ENCODE measurements at places on chromosomes 16 and 17.

- no peak for DNase-seq
Measured at GRCh38 chr17:6577686-6578263, 21.4 kb upstream of the PITPNM3 start.

DNA sequence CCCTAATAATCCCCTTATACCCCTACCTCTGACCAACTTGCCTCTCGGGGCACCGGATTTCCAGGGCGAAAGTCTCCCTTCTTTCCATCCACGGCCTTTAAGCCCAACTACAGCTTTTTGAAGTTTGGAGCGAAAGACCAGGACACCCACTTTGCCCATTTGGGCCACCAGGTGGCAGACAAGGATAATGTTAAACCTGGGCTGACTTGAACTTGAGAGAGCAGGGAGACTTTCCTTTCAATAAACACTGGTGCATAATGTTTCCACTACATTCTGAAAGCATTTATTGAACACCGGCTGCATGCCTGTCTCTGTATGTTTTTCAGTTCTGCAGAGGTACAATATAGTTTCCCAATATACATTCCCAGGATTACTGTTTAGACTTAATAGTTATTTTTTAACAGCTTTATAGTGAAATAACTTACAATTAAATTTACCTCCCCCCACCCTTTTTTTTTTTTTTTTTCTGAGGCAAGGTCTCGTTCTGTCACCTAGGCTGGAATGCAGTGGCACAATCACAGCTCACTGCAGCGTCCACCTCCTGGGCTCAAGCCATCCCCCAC is 6.9 kb upstream of the CES3 start:
- DNase-seq = peak; percentile 89

GRCh38 chr16:15798671-15799070 is 58.2 kb downstream of the MYH11 start:
- no peak for DNase-seq

DNA sequence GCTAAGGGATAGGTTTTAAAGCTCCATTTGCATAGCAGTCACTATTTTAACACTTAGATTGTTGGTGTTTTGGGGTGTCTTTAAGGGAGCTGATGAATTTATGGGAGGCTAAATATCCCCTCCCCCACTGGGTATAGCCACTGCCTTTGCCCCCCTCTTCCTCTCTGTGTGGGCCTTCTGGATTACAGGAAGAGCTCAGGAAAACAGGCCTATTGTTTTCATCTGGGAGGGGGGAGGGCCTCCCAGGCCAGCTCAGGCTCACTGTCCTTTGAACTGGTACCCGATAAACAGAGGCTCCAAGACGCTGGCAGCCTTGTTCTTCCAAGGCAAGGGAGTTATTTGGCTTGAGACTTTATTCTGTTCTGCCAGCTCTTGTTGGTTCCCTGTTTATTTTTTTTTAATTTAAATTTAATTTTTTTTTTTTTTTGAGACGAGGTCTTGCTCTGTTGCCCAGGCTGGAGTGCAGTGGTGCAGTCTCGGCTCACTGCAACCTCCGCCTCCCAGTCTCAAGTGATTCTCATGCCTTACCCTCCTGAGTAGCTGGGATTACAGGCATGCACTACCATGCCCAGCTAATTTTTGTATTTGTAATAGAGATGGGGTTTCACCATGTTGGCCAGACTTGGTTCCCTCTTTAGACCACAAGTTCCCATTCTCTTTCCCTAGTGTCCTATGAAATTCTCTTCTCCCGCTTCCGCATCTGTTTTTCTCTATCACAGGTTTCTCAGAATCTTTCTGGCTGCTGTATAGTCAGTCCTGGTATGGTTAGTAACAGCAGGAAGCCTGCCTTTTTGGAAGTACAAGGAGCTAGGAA is 25.1 kb downstream of the MINK1 start:
- DNase-seq = peak; percentile 6

- no peak for DNase-seq
Measured at GRCh38 chr16:30644334-30644830, 6.4 kb upstream of the PRR14 start.

DNA sequence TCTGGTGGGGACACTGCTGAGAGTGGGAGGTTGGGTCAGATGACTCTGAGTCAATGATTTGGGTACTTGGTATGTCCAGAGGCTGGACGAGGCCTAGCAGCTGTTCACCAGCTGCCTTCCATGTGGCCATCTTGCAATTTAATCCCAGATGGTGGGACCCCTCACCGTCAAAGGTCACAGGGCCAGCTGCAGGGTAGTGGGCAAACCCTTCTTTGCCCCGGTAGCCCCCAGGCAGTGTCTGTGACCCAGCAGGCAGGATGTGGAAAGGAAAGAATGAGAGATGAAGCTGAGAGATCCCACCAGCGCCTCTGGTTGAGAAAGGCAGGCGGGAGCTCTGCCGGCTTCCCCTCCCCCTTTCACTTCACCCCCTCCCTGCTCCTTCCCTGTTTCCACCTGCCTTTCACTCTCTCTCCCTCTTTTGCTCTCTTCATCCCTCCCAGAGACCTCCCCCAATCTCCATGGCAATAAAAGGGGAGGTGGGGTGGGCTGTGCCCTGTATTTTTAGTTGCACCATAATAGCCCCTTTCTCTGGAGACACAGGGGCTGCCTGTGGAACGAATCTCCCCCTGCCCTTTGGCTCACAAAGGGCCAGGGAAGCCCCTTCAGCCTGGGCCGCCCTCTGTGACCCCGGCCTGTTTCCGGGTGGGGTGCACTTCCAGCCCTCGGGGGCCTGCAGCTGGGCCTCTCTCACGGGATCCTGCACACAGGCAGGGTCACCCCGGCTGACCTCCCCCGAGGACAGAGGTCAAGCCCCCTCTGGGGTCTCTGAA is 20.2 kb downstream of the CDK5RAP3 start:
- peak; percentile 38 for DNase-seq

GRCh38 chr17:33421933-33422332 is 128.8 kb upstream of the ASIC2 start:
- DNase-seq = peak; percentile 35

DNA sequence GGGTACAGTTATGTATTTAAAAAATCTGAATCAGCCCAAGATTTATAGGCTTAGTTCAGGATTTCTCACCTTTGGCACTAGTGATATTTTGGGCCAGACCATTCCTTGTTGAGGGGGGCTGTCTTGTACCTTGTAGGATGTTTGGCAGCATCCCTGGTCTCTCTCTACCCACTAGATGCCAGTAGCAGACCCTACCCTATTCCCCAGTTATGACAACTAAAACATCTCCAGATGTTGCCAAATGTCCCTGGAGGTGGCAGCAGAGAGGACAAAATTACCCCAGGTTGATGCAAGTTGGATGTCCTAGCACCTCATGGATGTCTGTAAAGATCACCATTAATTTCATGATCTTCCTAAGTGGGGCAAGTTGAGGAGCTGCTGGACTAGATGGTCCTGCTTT is 45.8 kb downstream of the SYT17 start:
- DNase-seq = no peak

DNA sequence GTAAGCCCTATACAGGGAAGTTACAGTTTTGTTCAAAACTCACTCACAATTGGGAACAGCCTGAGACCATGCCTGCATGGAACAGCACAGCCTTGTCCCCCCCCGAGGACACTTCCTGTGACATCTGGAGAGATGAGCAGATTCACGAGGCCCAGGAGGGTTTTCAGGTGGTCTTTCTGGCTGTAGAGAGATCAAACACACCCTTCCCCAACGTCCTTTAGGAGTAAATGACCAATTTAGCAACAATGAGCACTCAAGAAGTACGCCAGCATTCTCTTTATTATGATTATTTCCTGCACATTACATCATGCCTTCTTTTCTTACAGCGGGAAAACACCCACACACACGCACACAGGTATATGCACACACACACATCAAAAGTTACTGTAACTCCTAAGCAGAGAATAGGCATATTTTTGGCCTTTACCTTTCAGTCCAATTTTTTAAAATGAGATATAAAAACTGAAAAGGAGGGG is 39.0 kb downstream of the ADCY9 start:
- DNase-seq = no peak

DNA sequence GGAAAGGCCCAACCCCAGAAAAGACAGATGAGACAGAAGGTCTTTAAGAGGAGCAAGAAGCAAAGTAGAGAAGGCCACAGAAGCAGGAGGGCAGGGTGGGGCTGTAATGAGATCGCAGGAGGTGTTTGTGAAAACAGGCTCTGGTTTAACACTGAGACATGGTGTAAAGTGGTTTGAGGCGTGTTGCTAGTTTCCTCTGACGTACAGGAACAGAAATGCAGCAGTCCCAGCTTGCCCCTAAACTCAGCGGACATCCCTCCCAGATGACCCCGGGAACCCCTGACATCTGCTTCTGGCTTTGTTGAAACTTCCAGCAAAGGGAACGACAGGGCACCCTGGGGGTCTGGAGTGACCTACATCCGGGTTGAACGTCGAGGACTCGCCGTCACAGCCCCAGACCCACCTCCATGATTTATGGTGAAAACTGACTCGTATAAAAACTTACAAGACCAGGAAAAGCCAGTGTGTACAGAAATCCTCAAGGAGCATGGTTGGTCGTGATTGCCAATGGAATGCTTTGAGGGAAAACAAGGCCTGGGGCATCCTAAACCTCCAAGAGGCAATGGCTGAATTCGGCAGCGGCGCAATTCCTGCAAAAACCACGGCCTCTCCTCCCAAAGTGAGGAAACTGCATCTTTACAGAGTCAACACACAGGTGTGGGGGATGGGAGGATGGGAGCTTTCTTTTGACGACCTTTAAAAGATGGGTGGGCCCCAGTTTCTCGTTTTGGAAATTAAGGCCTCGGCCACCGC is 25.8 kb downstream of the LITAF start:
- peak; percentile 49 for DNase-seq

DNA sequence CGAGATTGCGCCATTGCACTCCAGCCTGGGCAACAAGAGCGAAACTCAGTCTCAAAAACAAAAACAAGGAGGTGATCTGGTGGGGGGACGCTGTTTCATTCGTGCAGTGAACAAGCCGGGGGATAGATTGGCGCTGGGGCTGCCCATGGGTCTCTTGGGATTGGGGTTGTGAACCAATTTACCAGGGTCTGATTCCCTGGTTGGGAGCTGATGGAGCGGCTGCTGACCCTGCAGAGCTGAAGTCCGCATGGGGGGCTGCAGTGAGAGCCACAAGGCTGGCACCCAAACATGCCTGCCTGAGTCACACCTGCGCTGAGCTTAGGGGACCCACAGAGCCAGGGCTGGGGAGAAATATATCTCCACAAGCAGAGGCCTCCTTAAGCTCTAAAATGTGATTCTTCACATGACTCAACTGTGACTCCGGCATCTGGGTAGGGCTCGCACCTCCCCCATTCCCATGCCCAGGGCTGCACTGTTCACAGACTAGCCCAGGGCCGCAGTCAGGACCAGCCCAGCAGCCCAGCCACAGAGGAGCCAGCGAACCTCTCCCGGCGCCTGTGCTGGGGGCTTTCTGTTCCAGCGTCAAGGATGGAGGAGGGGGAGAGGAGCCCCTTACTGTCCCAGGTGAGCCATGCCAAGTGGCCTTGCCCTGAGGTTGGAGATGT is 5.0 kb downstream of the TSPAN10 start:
- DNase-seq = no peak

GRCh38 chr17:73947966-73948355 is 255.5 kb upstream of the RPL38 start:
- no peak for DNase-seq

- no peak for DNase-seq
Measured at GRCh38 chr16:48124266-48124665, 31.5 kb downstream of the ABCC12 start.

GRCh38 chr16:2150418-2151187 is 2.2 kb downstream of the RAB26 start:
- peak; percentile 69 for DNase-seq

- DNase-seq = no peak
Measured at GRCh38 chr16:86608301-86608747, 30.0 kb downstream of the FOXL1 start.

- DNase-seq = peak; percentile 9
Measured at GRCh38 chr16:24983561-24983960, 31.6 kb downstream of the ARHGAP17 start.

DNA sequence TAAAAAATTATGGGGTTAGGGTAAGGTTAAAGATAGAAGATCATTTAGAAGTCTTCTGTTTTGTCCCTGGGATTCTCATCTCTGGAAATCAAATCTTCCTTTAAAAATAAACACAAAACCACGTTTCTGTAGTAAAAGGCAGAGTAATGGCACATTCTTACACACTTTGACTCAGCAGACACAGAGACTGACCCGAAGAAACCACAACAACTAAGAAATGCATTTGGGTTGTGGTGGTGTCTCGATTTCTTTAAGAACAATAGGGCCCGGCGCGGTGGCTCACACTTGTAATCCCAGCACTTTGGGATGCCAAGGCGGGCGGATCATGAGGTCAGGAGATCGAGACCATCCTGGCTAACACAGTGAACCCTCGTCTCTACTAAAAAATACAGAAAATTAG is 54.9 kb upstream of the MYH10 start:
- DNase-seq = no peak

DNA sequence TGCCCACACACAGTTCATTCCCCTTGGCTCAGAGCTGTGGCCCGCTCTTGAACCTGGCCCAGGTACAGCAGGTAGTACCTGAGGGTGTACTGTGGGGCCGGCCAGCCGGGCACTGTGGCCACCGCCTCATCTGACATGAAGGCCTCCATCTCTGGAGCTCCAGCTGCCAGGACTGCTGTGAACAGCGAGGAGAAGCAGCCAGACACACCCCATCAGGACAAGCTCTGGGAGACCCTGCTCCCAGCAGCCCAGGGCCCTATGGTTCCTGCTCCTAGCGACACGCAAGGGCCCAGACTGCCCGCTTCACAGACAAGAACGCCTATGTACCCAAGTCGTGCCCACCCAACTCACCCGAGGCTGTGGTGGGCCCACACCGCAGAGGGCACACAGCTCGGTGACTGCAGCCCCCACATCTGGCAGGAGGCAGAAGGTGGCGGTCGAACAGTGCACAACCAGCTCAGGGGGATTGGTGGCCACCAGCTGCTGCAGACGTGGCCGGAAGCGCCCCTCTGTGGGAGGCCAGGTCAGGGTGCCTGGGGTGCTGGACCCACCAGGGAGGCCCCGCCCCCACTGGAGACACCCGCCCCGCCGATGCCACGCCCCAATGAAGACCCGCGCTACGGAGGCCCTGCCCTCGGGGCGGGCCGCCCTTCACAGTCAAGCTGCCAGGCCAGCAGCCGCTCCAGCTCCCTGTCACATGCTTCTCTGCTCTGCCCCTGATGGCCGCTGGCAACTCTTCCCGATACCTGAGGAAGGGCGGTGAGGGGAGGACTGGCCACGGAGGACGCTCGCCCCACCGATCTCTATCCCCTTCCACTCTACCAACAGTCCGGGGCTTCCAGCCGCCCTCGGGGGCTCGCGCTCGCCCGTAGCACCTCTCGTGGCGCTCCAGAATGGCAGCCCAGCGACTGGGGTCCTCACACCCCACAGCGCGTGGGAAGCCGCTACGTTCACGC is 1.1 kb upstream of the STUB1 start:
- peak; percentile 83 for DNase-seq

- DNase-seq = no peak
Measured at GRCh38 chr17:56514264-56514663, 79.2 kb upstream of the NOG start.
